Activated CD4-positive, alpha-beta T cell treated with anti-CD3 and anti-CD28 coated beads, Interleukin-2, amount 50 U/mL, for 48 hours (primary cell): ENCODE measurements at places on chromosomes 7 and 10.

- DNase-seq = no peak
Observed at GRCh38 chr10:132374176-132374575, 22.8 kb upstream of the PWWP2B start.

DNA sequence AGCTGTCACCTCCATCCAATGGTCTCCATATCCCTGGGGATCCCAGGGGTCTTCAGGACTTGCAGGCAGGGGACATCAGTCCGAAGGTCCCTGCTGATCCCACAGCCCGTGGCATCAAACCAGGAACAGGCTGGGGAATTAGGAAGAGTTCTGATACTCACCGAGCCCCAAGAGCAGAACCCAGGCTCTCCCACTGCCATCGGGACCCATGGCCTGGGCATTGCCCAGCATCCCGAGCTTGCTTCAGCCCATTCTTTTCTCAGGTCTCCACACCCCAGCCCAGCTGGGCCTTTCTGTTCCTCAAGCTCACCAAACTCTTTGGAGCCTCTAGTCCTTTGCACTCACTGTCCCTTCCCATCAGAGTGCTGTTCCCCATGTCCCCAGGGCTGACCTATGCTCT lies 280.9 kb downstream of the GRID1 start:
- DNase-seq = no peak

GRCh38 chr7:64515330-64515729 lies 47.5 kb downstream of the ZNF680 start:
- DNase-seq = no peak

DNA sequence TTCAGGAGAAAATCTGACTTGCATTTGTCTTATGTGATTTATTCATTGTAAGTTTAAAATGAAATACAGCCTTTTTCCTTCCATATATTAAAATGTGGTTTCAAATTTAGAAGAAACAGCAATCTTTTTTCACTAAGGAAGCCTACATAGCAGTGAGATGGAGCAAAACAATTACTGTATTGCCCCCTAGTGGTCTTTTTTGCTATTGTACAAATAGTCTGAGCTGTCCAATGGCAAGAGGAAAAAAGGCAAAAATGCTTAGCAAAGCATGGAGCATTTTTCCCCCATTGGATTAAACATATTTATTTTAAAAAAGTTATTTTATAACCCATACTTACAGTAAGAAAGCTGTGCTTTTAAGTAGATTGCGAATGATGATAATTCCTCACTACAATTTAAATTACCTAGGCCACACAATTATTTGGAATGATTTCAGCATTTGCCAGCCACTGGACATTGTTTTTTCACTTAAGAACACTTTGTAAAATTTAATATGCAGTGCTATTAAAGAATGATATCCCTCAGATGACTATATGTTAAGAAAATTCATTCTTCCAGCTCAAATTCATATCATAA lies 119.5 kb downstream of the CPED1 start:
- no peak for DNase-seq

GRCh38 chr7:121744877-121745276 lies 128.1 kb upstream of the PTPRZ1 start:
- no peak for DNase-seq

DNA sequence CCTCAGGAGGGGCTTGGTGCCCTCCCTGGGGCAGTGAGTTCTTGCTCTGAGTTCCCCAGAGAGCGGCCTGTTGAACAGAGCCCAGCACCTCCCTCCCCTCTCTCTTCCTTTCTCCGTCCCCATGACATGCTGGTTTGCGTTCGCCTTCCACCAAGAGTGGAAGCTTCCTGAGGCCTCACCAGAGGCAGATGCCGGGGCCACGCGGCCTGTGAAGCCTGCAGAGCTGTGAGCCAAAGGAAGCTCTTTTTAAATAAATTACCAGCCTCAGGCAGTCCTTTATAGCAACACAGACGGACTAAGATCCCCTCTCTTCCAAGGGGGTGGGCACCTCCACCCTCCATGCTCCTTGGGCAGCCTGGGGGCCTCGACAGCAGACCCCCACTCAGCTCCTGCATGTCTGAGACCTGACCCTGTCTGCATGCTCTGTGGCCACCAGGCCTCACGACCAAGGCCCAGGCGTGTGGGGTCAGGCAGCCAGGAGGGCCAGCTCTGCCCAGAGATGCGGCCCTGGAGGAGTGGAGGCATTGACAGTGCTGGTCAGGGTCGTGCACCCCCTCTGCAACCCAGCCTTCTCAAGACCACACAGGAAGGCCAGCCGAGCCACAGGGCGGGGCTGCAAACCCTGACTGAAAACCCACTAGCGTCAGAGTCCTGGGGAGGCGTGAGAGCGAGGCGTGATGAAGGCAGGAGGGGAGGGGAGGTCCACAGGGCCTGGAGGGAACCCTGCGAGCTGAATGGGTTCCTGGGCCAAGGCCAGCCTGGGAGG lies 54.6 kb upstream of the ADGRA1 start:
- no peak for DNase-seq

- DNase-seq = no peak
Observed at GRCh38 chr7:12719141-12719919, 31.9 kb downstream of the ARL4A start.

- no peak for DNase-seq
Observed at GRCh38 chr10:878333-878759, 53.2 kb downstream of the LARP4B start.

GRCh38 chr10:109282510-109282909 lies 640.8 kb downstream of the XPNPEP1 start:
- no peak for DNase-seq

- no peak for DNase-seq
Observed at GRCh38 chr7:40551685-40552576, 417.1 kb downstream of the SUGCT start.

DNA sequence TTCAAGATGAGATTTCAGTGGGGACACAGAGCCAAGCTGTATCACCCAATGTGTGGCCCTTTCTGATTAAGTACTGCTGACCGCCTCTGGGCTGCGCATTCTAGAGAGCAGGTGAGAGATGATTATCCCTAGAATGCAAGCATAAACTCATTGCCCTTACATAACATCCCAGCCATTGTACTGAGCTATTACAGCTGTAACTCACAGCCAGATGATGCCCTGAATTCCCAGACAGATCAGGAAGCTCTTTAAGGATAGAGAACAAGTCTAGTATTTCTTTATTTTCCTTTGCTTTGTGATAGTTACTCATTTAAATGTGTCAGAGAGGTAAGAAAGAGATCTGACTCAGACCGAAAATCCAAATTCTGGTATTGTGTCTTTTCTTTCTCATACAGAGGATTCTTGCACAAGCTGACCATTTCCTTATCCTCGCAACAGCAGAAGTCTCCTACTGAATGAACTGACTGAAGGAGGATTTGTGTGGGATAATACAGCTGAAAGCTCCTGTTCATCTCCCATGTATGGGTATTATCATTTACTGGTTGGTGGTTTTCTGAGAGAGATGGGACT lies 58.4 kb downstream of the ZNF22 start:
- no peak for DNase-seq

DNA sequence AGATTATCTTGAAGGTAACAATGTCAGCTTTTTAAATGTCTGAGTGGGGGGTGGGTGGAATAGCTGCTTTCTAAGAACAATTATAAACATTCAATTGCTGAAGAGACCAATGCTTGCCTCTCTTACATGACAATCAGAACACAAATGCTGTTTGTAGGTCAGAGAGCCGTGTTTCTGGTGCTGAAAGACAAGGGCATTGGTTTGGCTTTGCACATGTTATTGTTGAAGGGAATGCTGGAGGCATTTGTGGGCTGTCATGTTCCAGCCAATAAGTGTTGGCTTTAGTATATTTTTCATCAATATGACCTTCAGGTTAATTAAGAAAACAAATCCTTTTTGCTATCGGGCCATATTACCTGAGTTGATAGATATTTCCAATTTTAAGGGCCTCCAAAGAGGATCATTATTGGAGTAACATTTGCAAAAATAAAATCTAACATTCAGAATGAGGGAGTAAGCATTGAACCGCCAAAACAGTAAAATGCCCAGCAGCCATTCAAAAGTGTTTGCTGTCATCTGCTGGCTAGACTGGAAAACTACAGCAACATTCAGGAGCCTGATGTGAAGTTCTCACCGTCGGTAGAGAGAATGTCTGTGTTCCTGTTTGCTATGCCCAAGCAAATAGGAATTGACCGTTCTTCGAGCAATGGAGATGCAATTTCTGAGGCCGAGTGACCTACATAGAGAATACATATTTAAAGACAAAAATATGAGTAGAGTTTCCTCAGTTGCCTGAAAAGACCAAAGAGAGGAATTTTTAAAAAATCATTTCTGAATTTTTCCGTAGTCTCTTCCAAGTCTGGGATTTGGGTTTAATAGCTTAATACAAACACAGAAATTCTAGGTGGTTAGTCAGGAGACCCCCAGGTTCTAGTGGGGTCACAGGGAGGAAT lies 118.9 kb downstream of the APBB1IP start:
- DNase-seq = peak; percentile 13

GRCh38 chr10:4670737-4671136 lies 155.3 kb upstream of the AKR1E2 start:
- DNase-seq = no peak

DNA sequence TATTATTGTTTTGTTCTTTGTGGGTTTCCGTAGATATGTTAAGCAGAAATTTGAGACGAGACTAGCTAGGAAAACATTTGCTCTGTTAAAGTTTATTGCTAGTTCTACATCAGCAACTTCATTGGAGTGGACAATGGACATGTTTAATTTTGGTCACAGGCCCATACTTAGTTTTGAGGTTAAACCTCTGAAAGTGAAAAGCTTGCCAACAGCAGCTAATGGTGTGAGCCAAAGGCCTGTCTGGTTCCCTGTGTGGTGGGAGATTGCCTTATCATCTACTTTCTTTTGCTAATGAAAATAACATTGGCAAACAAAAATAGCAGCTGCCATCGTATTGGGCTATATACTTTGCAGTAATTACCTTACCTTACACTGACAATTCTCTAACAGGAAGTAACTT lies 388.4 kb upstream of the FZD8 start:
- no peak for DNase-seq

GRCh38 chr10:97747573-97747972 lies 10.6 kb downstream of the ZFYVE27 start:
- DNase-seq = no peak

DNA sequence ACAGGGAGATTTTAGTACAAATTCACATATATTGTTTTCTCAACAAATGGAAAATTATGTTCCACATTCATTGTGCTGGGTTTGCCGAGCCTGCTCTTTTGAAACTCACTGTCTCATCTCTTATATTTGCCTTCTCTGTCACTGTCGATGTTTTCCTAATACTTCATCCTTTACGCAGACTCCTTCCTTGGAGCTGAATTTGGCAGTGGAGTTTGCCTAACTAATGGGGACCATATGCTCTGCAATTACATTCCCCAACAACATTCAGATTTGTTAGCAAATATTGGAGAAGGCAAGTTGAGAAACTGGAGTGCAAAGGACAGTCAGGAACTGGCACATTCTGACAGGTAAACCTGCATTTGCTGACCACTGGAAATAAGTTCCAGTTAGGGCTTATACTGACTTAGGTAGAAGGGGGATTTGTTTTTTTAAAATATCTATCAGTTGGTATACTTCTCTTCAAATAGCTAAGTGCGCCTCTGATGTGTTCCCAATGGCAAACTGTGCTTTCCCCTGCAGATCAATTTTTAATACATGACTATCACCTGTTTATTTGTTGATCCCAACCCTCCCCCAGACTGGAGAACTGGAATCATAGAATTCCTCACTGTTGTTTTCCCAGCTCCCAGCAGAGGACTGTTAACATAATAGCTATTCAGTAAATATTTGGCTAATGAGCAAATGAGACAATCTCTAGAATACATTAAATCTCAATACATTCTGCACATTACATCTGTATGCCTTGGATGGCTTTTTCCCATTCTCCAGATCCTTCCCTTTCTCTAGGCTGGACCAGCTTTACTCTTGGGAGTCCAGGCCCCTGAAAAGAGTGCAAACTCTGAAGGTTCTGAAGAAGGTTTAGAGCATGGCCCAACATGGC lies 769.3 kb downstream of the KCNMA1 start:
- DNase-seq = no peak

DNA sequence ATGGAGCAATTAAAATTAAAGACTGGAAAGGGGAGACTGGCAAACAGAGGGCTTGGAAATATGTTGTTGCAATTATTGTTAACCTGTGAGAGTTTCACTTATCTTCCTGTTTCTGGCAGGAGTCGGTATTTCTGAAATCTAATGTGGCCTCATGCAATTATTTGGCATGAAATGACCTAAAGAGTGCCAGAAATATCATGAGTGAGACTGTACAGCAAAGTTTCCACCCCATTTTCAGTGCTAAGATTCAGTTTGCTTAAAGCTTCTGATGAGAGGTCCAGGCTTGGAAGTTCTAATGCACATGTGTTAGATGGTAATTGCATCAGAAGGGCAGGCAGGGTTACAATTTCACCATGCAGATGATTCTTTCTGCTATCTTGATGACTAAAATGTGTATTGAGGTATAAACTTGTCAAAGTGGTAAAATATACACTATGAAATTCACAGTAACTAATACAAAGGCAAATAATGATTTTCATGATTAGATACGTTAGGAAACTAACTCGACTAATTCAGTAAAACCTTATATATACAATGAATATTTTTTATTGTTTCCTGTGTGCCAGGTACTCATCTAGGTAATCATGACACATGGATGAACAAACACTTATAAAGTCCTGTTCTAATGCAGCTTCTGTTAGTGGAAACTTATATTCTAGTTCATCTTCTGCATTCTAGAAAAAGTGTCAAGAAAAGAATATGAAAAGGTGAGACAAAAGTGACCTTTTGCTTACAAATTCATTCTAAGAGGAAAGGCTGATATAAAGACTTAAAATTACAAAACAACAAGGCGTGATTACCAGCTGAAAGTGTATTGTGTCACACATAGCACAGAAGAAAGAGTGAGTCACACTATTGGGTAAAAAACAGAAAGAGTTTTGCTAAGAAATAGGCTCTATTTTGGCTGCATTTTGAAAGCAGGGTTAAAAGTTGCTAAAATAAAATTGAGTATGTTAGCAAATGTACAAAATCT lies 533.4 kb upstream of the SEMA3D start:
- no peak for DNase-seq

DNA sequence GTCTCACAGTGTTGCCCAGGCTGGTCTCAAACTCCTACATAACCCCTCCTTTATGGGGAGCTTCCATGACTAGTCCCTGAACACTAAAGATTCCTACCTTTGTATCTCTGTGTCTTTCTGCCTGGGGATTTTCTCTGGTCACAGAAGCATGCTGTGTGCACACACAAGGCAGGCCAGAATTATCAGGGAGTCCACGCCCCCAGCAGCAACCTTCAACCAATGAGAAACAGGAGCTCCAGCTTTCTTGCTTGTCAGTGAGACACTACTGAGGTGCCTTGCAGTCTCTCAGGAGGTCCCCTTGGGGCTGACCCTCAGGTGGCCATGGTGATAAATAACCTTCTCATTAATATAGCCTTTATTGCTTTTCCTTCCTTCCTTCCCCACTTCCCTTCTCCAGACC lies 45.1 kb upstream of the AUTS2 start:
- DNase-seq = no peak
